ENCODE measurements at places on chromosomes 2 and 18.

GRCh38 chr2:68418855-68419254, 48.2 kb downstream of the FBXO48 start:
- DNase-seq: no peak

- DNase-seq: no peak
Measured at GRCh38 chr2:238644095-238645081, 203.5 kb upstream of the TWIST2 start.

DNA sequence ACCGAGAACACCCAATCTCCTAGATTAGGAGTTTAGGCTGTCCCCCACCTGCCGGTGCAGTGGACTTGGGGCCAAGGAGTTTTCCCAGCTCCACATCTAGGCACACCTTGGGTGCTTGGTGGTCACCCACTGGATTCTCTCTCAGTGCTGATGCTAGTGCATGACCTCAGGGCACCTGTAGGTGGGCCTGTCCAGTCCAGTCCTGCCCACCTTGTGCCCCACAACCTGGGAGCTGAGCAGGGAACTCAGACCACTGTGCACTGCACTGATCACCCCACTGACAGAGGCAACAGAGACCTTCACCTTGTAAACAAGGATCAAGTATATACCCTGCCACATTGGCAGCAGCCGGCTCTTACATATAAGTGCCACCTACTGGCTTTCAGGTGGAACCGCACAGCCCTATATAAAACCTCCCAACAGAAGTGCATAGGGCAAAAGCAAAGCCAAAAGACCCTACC, 12.7 kb upstream of the CDH19 start:
- peak; percentile 16 for DNase-seq

GRCh38 chr2:8422450-8422800, 259.4 kb upstream of the ID2 start:
- DNase-seq: no peak

GRCh38 chr18:6976935-6977334, 140.7 kb downstream of the LAMA1 start:
- no peak for DNase-seq

DNA sequence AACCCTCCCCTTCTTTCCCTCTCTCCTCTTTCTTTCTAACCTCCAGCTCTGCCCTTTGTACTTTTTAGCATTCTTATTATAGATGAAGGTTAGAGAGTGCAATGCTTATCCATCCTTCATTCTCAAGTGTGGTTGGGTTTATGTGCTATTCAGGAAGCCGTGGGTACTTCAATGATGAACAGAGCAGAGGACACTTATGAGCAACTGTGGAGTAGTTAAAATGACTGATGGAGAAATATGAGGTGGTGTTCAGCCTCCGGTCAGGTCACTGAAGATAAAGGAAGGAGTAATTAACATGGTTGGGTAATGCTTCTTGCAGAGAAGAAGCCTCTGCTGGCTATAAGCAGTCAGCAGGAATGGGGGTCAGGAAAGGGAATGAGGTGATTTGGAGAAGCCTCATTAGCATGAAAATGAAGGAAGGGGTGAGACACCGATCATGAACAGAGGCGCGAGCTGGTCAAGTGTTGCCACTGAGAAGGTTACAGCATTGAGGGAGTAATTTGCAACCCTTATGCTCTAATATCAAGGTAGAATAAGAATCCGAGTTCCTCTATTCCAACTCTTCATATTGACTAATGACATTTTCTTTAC, 174.7 kb downstream of the LPIN1 start:
- no peak for DNase-seq

- no peak for DNase-seq
Measured at GRCh38 chr2:1685957-1686783, 58.1 kb downstream of the PXDN start.

DNA sequence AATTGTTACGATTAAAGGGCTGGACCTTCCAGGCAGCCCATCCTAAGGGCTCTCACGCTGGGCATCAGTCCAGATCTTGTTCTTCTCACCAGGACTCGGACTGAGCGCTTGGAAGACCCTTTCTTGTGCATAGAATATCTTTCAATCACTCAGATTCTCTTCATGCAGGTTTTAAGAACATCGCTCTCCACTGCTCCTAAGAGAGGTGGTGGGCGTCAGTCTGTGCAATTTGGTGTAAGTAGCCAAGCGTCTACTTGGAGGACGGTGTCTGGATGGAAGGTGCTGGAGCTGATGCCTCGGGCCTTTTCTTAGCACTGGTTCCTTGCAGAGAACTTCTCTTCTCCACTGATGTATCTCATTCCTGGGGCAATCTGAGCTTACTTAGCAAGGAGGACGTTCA, 68.7 kb downstream of the ASB1 start:
- DNase-seq: no peak

DNA sequence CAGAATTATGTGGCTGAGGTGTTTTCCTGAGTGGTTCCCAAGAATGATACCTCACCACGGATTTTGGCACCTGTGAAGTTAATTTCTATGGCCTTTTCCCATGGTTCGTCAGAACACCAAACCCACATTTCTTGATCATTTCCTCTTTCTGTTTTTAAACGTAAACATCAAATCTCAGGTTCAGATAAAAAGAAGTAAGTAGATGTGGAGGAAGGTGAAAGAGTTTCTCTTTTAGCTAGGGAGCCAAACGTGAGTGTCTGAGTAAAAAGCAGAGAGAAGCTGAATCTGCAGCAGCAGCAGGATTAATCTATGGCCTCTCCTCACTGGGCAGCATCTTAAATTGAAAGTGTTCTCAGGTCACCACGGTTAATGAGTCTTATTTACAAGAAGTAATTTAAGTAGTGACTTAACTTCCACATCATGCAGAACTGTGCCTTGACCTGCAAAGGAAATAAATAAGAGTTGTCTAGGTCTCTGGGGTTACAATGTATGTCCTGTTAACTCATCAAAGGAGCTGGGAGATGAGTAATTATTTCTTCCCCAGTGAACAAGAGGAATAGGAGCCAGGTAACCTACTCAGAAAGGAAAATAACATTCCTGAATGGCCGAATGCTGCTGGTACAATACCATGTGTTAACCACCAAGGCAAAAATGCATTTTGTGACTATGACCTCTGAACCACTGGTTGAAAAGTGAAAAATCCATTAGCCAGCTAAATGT, 139.6 kb upstream of the NETO1 start:
- no peak for DNase-seq

DNA sequence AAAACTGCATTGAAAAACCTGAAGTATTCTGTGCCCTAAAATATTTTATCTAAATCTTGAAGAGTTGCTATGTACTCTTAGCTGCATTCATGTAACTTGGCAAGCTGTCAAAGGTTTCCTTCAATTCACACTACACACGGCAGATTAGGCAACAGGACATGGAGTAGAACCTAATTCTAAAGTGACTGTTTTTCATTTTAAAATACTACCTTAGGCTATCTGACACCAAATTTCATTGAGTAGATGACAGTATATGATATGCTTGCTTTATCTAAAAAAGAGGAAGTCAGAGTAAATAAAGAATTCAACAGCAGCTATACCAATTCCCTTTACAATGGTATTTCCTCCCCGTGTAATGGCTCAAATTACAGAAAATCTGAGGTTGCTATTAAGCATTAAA, 45.4 kb downstream of the EXOC6B start:
- no peak for DNase-seq

GRCh38 chr2:214465363-214466146, 54.7 kb downstream of the VWC2L start:
- DNase-seq: no peak

DNA sequence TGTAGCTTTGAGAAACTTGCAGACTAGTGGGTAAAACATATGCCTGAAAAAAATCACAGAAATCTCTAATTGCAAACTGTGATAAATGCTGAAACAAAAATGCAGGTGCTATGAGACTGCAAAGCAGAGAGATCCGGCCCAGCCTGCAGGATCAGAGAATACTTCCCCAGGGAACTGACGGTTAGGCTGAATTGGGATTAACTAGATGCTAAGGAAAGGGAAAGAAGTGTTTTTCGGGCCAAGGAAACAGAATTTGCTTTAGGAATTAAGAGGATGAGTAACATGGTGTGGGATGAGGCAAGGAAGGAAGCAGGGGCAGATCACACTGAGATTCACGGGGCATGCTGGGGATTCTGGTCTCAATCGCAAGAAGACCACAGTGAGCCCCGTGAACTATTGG, 71.5 kb downstream of the OSBPL6 start:
- DNase-seq: no peak

DNA sequence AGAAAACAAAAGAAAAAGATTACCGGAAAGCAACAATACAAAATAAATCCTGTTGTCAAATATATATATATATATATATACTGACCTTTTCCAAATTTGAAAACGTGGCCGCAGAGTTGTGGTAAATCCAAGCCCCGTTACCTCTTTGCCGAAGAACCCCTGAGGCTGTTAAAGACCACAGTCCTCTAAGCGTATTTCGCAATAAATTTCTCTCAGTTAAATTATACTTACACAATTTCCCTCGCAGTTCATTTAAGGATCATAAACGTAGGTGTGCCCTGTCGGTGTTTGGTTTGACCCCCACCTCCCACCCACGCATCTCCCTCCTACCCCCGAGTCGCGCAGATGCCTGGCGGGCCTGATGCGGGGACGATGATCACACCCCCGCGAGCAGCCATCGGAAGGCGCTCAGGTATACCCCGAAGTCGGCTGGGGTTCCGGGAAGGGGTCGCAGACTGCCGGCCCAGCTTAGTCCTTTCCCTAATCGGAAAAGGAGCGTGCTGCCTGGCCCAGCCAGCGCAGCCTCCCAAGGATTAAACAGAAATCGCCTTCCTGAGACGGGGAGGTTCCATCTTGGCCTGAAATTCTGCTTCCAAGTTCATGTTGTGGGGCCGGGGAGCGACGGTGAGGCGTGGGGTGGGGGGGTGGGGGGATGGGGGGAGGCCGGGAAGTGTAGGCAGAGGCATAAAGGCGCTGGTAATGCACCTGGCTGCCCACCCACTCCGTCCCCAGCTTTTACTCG, 2.9 kb upstream of the MEIS1 start:
- no peak for DNase-seq

DNA sequence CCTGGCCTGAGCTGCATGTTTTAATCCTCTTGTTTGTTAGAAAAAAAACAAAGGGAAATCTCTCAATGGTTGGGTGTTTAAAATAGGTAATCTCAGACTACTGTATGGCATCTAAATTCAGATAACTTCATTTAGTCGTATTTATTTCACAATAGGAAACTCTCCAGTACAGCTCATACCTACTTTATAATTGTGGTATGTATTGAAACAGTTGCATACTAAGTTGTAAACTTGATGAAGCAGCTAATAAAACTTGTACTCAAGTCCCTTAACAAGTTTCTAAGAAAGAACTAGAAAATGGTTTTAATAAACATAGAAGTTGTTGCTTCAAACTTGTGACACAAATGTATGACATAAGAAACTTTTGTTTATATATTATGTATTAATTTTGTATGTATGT, 334.5 kb downstream of the PTPRM start:
- no peak for DNase-seq

DNA sequence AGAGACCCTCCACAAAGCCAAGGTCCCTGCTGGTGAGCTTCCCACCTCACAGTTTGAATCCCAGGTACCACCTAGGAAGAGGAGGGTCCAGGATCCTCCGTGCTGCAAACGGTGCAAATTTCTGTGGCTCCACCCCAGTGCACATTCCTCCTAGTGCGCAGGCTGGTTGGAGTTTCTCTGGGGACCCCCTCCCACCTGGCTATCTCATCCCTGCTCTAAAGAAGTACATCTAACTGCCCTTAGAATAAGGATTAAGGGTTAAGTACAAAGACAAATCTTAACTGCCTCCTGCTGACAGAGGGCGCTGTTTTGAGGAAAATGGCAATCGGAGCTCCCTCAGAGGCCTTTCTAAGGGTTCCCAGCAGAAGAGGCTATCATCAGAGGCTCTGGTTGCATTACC, 109.6 kb upstream of the FSIP2 start:
- DNase-seq: no peak

- no peak for DNase-seq
Measured at GRCh38 chr18:76414936-76415621, 80.0 kb downstream of the ZNF516 start.

GRCh38 chr2:191657977-191658376, 20.0 kb upstream of the NABP1 start:
- DNase-seq: no peak

GRCh38 chr18:67596003-67596402, 79.5 kb upstream of the DSEL start:
- no peak for DNase-seq

DNA sequence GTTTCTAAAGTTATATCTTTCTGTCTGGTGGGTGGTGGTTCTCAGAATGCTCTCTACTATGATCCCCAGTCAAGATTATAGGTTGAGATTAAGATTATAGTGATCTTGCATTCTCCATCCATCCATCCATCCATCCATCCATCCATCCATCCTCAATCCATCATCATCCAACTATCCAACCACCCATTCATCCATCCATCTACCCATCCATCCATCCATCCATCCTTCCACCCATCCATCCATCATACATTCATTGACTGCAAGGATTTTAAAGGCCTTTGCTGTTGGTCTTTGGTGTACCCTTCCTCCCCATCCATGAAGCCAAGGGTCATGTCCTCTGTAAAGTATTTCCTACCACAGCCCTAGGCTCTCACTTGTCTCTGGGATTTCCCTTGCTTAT, 13.1 kb downstream of the GLI2 start:
- no peak for DNase-seq

- DNase-seq: no peak
Measured at GRCh38 chr2:207311316-207312005, 145.7 kb upstream of the KLF7 start.

DNA sequence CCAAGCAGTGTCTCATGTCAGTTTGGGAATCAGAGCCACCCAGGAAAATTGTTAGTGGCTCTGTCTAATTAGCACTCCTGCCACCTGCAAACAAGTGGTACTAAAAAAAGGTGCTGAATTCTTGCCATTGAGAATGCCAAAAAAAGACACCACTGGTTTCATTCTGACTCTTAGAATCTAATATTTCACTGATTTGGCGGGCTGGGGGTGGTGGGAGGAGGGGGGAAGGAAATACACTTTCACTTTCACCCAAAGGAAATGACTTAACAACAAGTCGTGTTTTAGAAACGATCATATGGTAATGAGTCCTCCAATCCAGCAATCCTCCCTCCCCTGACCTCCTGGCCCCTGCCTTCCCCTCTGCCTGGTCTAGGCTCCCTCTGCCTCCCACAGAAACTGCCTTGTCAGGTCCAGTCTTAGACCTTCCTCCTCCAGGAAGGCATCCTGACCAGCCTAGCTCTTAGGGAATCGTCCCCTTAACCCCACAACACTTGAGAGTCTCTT, 4.4 kb upstream of the KLHL29 start:
- no peak for DNase-seq

DNA sequence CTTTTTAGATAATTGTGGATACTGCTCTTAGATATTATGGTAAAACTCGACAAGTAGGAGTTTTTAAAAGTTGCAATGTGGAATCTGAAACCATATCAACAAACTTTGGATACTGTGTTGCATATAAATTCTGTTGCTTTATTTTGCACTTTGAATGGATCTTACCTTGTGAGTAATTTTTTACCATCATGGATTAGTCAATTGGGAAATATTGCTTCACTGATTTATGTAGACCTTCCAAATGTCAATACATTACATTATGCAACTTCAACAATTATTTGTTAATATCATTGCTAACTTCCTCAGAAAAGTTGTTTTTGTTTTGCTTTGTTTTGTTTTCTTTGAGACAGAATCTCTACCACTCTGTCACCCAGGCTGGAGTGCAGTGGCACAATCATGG, 102.0 kb upstream of the SLC38A11 start:
- no peak for DNase-seq

- peak; percentile 11 for DNase-seq
Measured at GRCh38 chr2:105455488-105456003, 56.7 kb upstream of the FHL2 start.
